ENCODE measurements at places on chromosomes 1 and 21.

GRCh38 chr1:193103759-193104501 lies 1.3 kb downstream of the GLRX2 start:
- DNase-seq: no peak

- DNase-seq: no peak
Observed at GRCh38 chr1:22490309-22490708, 38.7 kb downstream of the ZBTB40 start.

DNA sequence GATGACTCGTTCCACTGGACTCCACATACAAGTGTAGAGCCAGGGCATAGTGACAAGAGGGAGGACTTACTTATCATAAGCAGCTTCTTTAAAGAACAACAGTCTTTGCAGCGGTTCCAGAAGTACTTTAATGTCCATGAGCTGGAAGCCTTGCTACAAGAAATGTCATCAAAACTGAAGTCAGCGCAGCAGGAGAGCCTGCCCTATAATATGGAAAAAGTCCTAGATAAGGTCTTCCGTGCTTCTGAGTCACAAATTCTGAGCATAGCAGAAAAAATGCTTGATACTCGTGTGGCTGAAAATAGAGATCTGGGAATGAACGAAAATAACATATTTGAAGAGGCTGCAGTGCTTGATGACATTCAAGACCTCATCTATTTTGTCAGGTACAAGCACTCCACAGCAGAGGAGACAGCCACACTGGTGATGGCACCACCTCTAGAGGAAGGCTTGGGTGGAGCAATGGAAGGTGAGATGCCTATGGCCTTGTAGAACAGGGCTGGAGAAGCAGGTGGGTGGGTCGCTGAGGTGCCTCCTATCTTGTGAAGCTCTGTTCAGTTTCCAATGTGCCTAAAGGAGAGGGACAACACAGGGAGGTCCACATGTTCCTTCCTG lies 12.1 kb downstream of the MIA3 start:
- no peak for DNase-seq

- no peak for DNase-seq
Observed at GRCh38 chr21:27339902-27340301, 373.0 kb upstream of the ADAMTS5 start.

DNA sequence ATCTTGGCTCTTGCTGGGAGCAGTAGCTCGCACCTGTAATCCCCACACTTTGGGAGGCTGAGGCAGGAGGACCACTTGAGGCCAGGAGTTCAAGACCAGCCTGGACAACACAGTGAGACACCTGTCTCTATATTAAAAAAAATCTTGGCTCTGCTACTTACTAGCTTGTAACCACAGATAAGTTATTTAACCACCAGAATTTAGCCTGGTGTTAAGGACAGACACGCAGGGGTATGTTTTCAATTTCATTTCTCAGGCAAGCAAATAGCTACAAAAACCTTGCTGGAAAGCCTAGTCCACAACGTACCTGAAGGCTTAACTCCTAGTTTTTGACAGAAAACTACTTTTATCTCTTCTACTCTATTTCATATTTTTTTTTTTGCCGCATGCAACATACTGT lies 24.8 kb upstream of the GFI1 start:
- no peak for DNase-seq

GRCh38 chr1:16114527-16115467 lies 41.1 kb downstream of the EPHA2 start:
- no peak for DNase-seq

DNA sequence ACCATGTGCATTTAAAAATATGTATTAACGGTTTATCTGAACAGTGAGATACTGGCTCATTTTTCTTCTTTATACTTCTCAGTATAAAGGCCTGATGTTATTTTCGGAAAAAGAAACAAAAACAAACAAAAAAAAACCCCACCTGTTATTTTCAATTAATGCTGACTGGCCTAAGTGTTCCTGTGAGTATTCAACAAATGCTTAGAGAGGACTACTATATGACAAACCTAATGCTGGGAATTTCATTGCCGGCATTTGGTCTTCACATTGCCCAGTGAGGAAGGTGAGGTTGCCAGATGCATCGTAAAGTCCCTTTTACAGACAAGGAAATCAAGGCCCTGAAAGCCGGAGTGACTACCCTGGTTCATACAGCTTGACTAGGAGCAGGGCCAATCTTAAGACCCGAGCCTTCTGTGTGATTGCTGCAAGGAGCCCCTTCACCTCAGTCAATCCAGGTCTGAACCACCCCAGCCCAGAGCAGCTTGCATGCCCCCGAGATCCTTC lies 599 bp downstream of the MRPL24 start:
- no peak for DNase-seq

DNA sequence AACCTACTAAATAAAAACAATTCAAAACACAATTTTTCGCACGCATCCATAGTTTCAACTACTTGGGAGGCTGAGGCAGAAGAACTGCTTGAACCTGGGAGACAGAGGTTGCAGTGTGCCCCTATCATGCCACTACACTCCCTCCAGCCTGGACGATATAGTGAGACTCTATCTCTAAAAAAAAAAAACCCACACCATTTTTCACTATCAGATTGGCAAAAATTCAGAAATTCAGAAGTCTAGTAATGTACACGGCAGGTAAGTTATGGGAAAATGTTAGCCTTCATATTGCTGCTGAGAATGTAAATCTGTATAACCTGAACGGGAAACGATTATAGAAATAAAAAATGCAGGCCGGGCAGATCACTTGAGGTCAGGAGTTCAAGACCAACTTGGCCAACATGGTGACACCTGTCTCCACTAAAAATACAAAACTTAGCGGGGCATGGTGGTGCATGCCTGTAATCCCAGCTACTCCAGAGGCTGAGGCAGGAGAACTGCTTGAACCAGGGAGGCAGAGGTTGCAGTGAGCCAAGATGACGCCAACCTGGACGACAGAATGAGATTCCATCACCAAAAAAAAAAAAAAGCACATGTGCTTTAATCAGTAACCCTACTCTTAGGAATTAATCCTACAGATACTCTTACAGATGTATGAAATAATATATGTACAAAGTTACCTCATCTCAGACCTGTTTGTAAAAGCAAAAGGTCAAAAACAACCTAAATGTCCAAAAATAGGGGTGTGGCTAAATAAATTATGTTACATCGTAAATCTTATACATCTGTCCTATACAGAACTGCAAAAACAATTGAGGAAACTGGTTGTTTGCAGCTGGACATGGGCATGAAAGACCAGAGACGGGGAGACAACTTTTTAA lies 37.9 kb downstream of the ARID4B start:
- no peak for DNase-seq

DNA sequence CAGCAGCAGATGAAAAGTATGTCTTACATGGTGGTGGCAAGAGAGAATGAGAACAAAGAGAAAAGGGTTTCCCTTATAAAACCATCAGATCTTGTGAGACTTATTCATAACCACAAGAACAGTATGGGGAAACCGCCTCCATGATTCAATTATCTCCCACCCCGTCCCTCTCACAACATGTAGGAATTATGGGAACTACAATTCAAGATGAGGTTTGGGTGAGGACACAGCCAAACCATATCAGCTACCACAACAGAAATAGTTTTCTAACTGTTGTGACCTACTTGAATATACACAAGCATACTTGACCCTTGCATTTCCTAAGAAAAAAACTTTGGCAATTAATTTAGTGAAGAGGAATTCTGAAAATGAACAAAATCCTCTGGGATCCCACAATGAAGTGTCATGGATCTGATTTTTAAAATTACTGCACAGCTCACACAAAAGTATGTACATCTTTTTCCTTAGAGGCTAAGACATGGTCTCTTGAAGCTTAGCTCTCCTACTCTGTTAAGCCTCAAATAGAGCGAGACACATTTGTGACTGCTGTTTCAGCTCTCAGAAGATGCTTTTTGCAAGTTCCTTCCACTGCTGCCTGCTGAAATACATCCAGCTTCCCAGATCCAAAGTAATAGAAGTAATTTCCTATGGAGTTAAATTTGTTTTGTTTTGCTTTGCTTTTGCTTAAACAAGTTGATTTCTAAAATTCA lies 265.8 kb downstream of the DPYD start:
- no peak for DNase-seq

- no peak for DNase-seq
Observed at GRCh38 chr1:36609241-36610027, 126.7 kb upstream of the CSF3R start.

- no peak for DNase-seq
Observed at GRCh38 chr1:172429331-172430127, 9.0 kb downstream of the C1orf105 start.

- no peak for DNase-seq
Observed at GRCh38 chr1:224333939-224334786, 4.2 kb upstream of the NVL start.

- peak; percentile 78 for DNase-seq
Observed at GRCh38 chr1:36920801-36921405, 113.4 kb downstream of the GRIK3 start.

DNA sequence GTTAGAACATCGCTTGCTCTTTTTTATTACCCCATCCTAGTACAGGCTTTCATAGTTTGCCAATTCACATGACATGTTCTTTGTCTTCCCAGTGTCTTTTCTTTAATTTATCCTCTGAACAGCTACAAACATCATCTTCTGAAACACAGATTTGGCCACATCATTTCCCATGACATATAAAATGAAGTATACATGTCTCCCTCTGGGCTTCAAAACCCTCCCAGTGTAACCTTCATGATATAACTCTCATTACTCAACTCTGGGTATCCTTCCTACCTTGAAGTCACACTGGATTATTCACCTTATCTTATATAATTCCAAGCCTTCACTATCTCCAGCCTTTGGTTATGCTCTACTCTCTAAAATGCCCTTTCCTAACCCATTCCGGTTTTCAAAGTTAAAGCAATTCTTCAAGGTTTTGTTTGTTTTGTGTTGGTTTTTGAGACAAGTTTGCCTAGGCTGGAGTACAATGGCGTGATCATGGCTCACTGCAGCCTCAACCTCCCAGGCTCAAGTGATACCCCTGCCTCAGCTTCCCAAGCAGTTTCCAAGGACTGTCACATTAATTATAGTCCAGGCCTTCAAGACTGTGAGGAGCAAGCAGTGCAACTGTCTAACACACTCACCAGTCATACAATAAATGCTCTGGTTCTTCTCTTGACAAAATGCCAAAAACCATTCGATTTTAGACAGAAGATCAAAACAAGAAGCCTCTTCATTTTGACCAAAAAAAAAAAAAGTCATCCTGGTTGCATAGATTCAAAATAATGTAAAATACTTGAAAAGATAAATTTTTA lies 5.8 kb downstream of the RGS1 start:
- DNase-seq: no peak

GRCh38 chr1:78492386-78492950 lies 1.7 kb downstream of the PTGFR start:
- DNase-seq: peak; percentile 48

DNA sequence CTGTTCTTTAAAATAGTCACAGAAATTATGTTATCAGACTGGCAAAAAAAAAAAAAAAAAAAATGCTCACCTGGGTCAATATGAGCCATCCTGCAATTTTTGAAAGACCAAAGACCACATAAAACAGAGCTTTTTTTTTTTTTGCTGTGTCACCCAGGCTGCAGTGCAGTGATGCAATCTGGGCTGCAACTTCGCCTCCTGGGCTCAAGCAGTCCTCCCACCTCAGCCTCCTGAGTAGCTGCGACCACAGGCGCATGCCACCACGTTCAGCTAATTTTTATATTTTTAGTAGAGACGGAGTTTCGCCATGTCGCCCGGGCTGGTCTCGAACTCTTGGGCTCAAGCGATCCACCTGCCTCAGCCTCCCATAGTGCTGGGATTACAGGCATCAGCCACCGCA lies 62.8 kb downstream of the RGS13 start:
- DNase-seq: no peak
